ENCODE measurements at places on chromosomes 4 and X. TPM values are rescaled to one million over a fixed set of nuclear protein-coding genes. Genes with fewer than 3 reads are reported as not detected.

- DNase-seq: no peak
Observed at GRCh38 chr4:102610007-102610406, 108.8 kb downstream of the NFKB1 start.

- DNase-seq: no peak
Observed at GRCh38 chrX:19627533-19627932, 112.2 kb upstream of the MAP3K15 start.

- no peak for DNase-seq
Observed at GRCh38 chr4:22458098-22458497, 57.8 kb downstream of the ADGRA3 start.

GRCh38 chr4:101071241-101071640, 276.1 kb downstream of the PPP3CA start:
- no peak for DNase-seq

DNA sequence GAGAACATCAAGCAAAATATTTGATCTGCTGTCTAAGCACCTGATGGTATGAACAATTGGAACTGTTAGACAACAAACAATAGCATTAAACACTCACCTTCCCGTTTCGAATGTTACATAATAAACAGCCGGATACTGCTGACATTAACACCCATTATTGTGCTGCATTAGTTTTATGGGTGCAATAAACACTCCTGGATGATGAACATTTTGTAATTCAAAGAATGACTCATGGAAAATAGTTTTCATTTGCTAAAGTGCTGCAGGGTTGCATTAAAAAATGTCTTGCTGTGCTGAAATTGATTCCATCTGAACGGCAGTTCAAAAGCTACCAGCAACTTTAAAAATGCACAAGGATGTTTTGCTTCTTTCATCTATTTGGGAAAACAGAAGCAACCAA, 100.8 kb upstream of the SORBS2 start:
- DNase-seq: no peak

Gene CHRDL1
- 220 TPM for total RNA-seq

Gene GPRIN3
- 2.9 TPM for total RNA-seq

Gene FGF5
- 2.7 TPM for total RNA-seq

Gene SLC4A4
- 2.6 TPM for total RNA-seq

Gene ZMAT1
- 4.5 TPM for total RNA-seq
